ENCODE measurements at places on chromosomes 4 and X. TPM values are rescaled to one million over a fixed set of nuclear protein-coding genes. Genes with fewer than 3 reads are reported as not detected.

GRCh38 chr4:177105536-177105935 lies 204.1 kb upstream of the NEIL3 start:
- DNase-seq, result no peak

DNA sequence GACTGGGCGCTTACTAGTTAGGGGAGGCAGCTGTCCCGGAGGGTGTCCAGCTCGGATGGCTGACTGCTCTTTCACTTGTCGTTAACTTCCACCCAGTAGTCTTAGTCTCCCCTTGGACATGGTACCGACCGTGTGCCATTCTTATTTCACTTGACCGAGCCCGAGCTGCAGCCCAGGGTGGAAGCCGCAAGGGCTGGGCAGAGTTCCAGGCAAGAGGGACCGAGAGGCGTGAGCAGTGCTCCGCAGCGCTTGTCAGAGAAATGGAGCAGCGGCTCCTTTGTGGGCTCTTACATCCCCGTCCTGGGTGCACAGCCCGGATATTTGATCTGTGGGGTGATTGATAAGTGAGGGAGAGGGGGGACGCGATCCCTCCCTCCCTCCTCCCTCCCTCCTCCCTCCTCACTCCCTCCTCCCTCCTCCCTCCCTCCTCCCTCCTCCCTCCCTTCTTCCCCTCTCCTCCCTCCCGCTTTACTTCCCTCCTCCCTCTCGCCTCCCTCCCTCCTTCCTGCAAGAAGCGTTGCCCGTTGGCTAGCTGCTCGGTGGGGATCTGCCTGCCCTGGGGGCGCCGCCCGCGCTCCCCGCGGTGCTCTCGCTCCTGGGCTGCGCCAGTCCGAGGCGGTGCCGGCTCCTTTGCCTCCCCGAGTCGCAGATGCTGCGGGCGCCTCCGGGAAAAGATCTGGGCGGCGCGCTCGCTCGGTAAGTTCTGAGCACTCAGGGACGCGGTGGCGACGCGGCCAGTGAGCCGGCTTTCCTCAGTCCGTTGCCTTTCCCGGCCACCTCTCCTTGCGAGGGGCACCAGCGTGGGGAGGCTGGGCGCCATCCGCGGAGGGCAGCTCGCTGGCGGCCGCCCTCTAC lies at the start of gene SLITRK2:
TSS of gene SLITRK2 (plus strand) at position 499 of the 855 bp plus-strand sequence. CDS start 4,597 bp downstream, outside the sequence.
- DNase-seq, result no peak

DNA sequence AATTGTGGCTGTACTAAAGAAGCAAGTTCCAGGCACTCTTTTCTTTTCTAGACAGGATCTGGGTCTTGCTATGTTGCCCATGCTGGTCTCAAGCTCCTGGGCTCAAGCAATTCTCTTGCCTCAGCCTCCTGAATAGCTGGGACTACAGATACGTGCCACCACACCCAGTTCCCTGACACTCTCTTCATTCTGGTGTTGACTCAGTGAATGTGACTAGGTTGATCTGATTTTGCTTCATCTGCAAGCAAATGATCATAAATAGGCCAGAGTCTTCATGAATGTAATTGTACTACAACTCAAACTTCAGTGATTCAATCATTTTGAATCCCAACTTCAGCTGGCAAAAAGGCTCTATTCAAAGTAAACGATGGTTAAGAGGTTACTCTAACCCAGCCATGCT lies 78.5 kb downstream of the APBB2 start:
- no peak for DNase-seq

Gene BRS3
- not detected for total RNA-seq

Gene SEC24B
- total RNA-seq, result 34.6 TPM

- DNase-seq, result no peak
Measured at GRCh38 chrX:9728261-9728660, 37.4 kb downstream of the GPR143 start.

Gene UGT2B15
- not detected for total RNA-seq

DNA sequence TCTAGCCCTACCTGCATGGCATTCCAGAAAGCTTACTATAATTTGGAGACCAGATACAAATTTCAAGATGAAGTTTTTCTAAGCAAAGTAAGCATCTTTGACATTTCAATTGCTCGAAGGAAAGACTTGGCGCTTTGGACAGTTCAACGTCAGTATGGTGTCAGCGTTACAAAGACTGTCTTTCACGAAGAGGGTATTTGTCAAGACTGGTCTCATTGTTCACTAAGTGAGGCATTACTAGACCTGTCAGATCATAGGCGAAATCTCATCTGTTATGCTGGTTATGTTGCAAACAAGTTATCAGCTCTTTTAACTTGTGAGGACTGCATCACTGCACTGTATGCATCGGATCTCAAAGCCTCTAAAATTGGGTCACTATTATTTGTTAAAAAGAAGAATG lies 17.6 kb downstream of the THAP9 start:
- DNase-seq, result no peak

Gene FAT1
- 84.3 TPM for total RNA-seq

Gene ATOH1
- not detected for total RNA-seq

DNA sequence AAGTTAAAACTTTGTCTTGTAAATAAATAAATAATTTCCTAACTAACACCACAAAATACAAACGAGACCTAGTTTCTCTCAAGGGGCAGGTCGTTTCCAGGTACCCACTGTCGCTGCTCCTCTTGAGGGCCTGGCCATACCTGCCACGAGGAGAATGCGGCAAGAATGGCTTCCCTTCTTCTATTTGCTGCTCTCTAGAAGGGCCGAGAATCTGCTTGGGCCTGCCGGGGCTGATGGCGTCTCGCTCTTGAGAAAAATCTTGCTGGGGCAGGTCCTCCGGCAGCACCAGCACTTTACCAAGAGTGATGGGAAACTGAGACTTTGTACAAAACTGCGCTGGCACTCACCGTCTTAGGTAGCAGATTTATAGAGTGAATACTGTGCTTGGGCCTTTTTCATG lies 31.5 kb downstream of the CYLC1 start:
- no peak for DNase-seq

DNA sequence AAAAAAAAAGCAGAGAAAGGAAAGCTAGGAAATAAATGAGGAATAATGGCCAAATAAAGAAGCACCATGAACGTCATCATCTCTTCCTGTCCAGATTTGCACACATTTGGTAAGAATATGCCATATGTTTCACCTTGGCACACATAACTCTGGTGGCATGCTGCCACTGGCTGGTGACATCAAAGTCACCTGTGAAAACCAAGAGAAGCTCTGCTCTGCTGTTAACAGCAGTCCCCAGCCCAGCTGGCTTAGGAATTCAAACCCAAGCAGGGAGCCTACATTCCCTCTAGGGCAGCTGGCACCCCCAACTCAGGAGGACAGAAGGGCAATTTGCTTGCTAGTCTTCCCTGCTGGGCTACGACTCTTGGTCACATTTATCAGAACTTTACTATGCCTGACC lies 77.6 kb downstream of the RASL11B start:
- DNase-seq, result no peak

DNA sequence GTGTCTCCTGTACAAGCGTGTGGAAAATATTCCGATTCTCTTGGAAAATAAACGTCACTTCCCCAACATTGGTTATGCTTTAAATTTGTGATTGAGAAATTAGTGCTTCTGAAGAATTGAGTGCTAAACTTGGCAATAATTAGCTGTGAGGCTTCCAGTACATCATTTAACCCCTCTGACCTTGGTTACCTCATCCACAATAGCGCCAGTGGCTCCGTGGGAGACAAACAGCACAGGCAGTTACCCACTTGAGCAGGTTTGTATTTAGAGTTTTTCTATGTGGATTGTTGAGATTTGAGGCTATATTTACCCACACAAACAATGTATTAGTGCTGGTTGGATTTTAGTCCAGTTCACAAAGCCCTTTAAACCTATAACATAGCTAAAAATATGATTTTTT lies 476.5 kb downstream of the NKX6-1 start:
- DNase-seq, result no peak

Gene CLDN2
- 0.61 TPM for total RNA-seq

Gene ZDHHC15
- total RNA-seq, result 1.4 TPM

DNA sequence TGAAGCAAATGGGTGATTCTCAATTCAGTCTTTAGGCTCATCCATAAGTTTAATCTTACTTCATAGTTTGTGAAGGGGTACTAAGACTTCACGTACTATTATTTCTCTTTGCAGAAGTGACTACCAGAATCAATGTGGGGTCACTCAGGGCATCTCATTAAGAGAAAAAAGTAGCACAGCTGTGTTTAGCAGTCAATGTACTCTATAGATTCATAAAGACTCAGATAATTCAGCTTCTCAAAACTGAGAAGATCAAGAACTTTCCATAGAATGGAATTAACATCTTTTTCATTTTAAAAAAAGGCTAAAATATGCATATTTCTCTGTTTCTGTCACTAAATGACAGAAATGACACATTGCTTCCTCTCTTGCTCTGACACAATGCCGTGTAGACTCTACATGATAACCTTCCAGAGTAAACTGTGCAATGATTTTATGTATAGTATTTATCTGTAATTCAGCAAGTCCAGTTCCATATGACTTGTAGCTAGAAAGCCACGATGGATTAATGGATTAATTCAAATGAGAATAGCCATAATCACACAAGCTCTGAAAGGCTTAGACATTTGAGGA lies 20.3 kb upstream of the LSM6 start:
- DNase-seq, result no peak

DNA sequence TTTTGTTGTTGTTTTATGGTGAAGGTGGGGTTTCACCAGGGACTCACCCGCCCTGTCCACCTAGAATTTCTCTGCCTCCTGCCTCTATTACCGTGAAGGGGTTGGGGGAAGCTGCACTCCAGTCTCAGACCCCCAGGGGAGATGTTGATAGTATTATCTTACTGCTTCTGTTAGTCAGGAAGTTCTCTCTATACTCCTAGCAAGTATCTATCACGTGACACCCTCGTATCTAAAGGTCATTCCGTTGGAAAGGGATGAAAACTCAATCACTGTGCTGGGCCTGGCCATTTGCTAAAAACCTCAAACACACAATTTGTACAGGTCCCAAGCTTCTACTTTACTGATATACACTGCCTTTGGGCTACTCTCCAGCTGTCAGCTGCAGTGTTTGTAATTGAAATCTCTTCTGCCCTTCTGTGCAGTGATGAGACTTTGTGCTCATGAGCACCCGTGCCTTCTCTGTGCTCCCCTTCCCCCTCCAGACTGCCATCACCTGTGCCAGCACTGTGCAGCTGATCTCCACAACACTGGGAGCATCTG lies 188.5 kb upstream of the ANXA3 start:
- no peak for DNase-seq

- no peak for DNase-seq
Measured at GRCh38 chrX:19075754-19076153, 46.5 kb downstream of the ADGRG2 start.

- no peak for DNase-seq
Measured at GRCh38 chrX:64570204-64570603, 175.0 kb upstream of the MTMR8 start.

DNA sequence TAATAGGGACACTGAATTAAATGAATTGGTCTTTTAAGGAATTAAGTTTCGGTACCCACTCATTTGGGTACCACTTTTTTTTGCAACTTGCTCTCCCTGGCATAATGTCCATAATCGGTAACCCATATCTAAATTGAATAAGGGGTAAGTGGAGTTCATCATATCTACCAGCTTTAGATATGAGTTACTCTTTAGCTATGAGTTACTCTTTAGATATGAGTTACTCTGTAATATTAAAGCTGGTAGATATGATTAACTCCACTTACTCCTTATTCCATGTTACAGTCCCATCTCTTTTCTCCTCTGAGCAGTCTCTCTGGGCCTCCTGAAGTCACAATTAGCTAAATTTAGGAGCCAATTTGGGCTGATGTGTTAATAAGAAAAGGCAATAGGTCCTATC lies 85.7 kb downstream of the TEX13C start:
- DNase-seq, result no peak

GRCh38 chr4:41044165-41044564 lies 170.2 kb downstream of the APBB2 start:
- DNase-seq, result no peak

DNA sequence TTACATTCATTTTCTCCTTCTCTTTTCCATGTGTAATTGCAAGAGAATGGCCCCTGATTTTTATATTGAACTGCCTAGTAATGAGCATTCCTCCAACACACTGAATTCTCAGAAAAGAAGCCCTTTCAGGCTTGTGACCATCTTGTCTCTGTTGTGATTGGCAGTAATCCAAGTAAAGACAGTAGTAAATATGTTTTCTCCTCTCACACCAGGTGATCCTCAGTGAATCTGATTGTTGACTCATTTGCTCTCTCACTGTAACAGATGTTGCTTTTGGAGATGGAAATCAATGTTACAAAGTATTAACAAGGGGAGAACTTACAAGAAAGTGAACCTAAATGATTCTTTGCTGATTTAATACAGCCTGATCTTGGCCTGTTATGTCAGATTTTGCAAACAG lies 271.0 kb downstream of the AFF2 start:
- no peak for DNase-seq

GRCh38 chr4:184216515-184216914 lies 1.2 kb downstream of the ENPP6 start:
- no peak for DNase-seq

DNA sequence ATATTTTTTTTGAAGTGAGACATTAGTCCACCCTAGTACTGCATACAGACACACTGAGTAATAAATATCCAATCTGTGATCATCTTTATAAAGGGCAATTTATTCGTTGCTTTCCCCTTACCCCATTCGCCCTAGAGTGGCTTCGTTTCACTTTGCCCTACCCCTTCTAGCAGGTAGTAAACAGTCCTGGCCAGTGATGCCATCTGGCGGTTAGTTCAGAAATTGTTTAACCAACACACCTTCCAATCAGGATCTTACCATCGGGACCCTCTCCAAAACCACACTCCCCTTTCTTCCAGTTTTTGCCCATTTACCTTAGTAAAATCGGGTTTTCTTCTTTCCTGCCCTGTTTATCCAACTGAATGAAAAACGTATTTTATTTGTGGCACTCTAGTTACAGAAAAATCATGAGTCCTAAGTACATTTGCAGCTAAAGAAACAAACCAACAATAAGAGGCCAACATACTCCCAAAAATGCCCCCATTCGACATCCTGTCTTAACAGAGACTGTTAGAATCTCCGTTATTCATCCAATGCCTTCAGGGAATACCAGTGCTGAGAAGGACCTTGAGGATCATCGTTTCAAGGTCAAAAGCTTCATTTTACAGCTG lies 2.2 kb downstream of the PPA2 start:
- no peak for DNase-seq

Gene CHIC1
- total RNA-seq, result 8.7 TPM

GRCh38 chr4:141352909-141353525 lies 132.3 kb downstream of the ZNF330 start:
- DNase-seq, result no peak

Gene MAP7D2
- 0.26 TPM for total RNA-seq

- no peak for DNase-seq
Measured at GRCh38 chr4:78320349-78320935, 231.1 kb upstream of the ANXA3 start.

DNA sequence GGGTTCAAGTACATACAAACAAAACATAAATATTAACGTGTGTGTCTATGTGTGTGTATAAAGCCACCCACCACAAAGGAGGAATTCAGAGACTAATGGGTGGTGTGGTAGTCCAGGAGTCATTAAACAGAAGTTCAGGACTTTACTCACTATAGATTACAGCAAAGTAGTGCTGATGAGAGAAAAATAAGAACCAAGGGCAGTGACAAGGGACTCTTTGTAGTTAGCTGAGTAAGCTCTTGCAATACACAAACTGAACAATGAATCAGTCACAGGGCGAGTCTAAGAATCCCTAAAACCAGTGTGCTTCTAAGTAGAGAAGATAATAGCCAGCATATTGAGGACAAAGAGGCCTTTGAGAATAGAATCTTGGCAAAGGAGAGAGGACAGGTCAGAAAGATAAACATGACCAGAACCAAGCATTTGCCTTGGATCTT lies 232.4 kb downstream of the PPP3CA start:
- DNase-seq, result no peak

GRCh38 chrX:103861200-103861599 lies 29.1 kb upstream of the RAB9B start:
- DNase-seq, result no peak

Gene PWWP3B
- 1.1 TPM for total RNA-seq

GRCh38 chr4:26931966-26932365 lies 71.3 kb downstream of the STIM2 start:
- no peak for DNase-seq
